ENCODE measurements at places on chromosomes 1 and 21. TPM values are rescaled to one million over a fixed set of nuclear protein-coding genes. Genes with fewer than 3 reads are reported as not detected.

ILDR2 gene
- under 0.01 TPM for total RNA-seq

GRCh38 chr1:2642131-2642559 is 9.3 kb upstream of the MMEL1 start:
- H3K4me3 ChIP-seq: peak overlapping the region; percentile 58
- H3K4me1 ChIP-seq: no peaks in the 10 kb centered on the region
- H3K27ac ChIP-seq: peak overlapping the region; percentile 13
- DNase-seq: no peak
- no peaks in the 10 kb centered on the region for H3K36me3 ChIP-seq
- no peaks in the 10 kb centered on the region for H3K27me3 ChIP-seq

CFHR3 gene
- total RNA-seq: not detected

PLPPR5 gene
- total RNA-seq: under 0.01 TPM

SYPL2 gene
- total RNA-seq: under 0.01 TPM

DNA sequence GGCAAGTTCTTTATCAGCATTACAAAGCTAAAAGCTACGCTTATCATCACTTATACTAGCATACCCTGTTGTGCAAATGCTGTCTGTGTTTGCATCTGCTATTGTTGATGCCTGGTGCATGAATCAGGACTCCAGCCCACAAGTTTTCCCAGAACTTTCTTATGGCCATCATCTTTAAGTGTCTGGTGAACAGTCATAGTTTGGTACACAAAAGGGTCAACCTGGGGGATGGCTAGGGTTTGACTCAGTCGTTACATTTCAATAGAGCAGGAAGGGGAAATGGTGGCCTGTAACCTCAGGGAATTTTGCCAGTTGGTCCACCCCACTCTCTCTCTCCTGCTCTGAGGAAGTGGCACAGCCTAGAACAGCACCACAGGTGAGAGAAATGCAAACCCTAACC is 35.4 kb downstream of the SELL start:
- no peaks in the 10 kb centered on the region for H3K36me3 ChIP-seq
- H3K4me3 ChIP-seq: no peak overlapping the region
- H3K27ac ChIP-seq: no peak overlapping the region
- no peaks in the 10 kb centered on the region for H3K4me1 ChIP-seq

DNA sequence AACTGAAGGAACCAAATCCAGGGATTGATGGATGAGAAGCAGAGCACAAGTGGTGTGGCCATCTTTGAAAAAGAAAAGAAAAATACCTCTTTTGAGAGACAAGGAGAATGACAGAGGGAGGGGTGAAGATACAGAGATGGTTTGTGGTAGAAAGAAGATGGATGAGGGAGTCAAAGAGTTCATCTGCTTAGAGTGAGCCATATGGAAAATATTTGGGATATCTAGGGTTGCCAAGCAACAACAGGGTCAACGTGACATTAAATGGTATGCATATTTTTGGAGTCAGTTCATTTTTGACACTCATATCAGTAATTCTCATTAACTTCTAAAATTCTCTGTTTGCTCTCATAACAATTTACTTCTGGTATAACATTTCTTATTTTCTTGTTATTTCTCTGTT is 50.7 kb downstream of the MACF1 start:
- H3K36me3 ChIP-seq: peaks cover 26% of the 10 kb centered on the region
- no peak overlapping the region for H3K4me3 ChIP-seq
- H3K4me1 ChIP-seq: peaks cover 10% of the 10 kb centered on the region
- no peaks in the 10 kb centered on the region for H3K27me3 ChIP-seq
- peak; percentile 39 for DNase-seq
- H3K27ac ChIP-seq: no peak overlapping the region

DNA sequence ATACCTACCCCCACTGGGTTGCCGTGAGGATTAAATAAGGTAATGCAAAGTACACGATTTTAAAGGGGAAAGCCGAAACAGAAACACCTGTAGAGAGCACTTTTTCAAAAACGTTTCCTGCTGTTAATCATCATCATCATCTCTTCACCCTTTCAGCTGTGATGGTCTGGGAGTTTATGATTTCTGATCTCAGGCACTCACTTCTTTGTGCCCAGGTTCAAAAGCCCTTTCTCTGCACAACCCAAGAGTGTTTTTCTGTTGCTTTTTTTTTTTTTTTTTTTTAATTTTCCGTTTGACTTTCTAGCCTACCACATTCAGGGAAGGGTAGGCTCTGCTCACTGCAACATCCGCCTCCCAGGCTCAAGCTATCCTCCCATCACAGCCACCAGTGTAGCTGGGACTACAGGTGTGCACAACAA is 936 bp upstream of the UBXN11 start:
- no peak overlapping the region for H3K4me3 ChIP-seq
- peaks cover 13% of the 10 kb centered on the region for H3K4me1 ChIP-seq
- no peaks in the 10 kb centered on the region for H3K27me3 ChIP-seq
- no peaks in the 10 kb centered on the region for H3K36me3 ChIP-seq
- no peak overlapping the region for H3K27ac ChIP-seq
- no peak for DNase-seq

RGS7 gene
- total RNA-seq: 0.72 TPM

DNA sequence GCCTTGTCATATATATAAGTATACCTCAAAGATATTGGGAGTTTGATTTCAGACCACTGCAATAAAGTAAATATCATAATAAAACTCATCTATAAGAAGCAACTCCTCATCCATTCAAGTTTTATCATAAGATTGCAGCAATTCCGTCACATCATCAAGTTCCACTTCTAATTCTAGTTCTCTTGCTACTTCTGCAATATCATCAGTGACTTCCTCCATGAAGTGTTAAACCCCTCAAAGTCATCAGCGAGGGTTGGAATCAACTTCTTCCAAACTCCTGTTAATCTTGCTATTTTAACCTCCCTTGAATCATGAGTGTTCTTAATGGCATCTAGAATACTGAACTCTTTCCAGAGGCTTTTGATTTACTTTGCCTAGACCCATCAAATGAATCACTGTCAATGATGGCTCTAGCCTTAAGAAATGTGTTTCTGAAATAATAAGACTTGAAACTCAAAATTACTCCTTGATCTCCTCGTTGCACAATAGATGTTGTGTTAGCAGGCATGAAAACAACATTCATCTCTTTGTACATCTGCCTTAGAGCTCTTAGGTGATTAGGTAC is 88.3 kb downstream of the RPE65 start:
- no peak overlapping the region for H3K4me3 ChIP-seq
- peaks cover 4% of the 10 kb centered on the region for H3K4me1 ChIP-seq
- no peak overlapping the region for H3K27ac ChIP-seq

DNA sequence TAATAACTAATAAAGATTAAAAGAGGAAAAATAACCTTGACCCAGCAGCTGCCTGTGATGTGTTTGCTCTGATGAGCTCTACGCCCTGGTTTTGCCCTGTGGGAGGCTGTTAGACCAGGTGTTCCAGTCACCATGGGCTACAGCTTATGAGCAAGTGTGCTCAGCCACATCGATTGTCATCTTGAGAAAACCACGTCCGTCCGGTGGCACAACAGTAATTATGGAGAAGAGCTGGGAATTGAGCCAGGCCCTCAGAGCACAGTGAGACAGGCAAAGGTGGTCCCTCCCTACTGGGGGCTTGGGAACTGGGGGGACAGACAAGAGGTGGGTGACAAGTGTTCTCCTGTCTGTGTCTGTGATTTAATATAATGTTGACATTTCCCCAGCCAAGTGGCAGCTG is 420.5 kb downstream of the MATN1 start:
- no peaks in the 10 kb centered on the region for H3K36me3 ChIP-seq
- no peak overlapping the region for H3K4me3 ChIP-seq
- DNase-seq: no peak
- H3K27me3 ChIP-seq: no peaks in the 10 kb centered on the region

DNA sequence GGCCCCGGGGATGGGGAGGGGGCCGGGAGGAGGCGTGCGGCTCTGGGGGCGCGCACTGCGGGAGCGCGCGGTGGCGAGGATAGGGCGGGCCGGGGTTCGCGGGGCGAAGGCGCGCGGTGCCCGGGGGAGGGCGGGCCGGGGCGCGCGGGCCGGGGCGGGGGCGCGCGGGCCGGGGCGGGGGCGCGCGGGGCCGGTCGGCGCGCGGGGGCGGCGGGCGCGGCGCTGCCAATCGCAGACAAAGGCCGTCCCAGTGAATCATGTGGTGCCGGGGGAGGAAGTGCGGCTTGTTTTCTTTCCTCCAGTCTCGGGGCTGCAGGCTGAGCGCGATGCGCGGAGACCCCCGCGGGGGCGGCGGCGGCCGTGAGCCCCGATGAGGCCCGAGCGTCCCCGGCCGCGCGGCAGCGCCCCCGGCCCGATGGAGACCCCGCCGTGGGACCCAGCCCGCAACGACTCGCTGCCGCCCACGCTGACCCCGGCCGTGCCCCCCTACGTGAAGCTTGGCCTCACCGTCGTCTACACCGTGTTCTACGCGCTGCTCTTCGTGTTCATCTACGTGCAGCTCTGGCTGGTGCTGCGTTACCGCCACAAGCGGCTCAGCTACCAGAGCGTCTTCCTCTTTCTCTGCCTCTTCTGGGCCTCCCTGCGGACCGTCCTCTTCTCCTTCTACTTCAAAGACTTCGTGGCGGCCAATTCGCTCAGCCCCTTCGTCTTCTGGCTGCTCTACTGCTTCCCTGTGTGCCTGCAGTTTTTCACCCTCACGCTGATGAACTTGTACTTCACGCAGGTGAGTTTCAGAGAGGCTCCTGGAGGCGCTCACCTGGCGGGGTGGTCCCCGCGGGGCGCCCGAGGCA is at the start of gene GPR137B:
Gene GPR137B (plus strand): TSS at position 287 of the 851 bp plus-strand sequence. CDS start 84 bp downstream, at position 371.
- DNase-seq: peak; percentile 54
- H3K27me3 ChIP-seq: peaks cover 27% of the 10 kb centered on the region
- H3K27ac ChIP-seq: peak within 1 kb of the TSS; percentile 26
- peak within 1 kb of the TSS; percentile 78 for H3K4me3 ChIP-seq

GRCh38 chr1:7579831-7580804 is 191.0 kb upstream of the VAMP3 start:
- H3K4me3 ChIP-seq: no peak overlapping the region
- no peak overlapping the region for H3K27ac ChIP-seq
- H3K36me3 ChIP-seq: no peaks in the 10 kb centered on the region
- peaks cover 8% of the 10 kb centered on the region for H3K27me3 ChIP-seq

DNA sequence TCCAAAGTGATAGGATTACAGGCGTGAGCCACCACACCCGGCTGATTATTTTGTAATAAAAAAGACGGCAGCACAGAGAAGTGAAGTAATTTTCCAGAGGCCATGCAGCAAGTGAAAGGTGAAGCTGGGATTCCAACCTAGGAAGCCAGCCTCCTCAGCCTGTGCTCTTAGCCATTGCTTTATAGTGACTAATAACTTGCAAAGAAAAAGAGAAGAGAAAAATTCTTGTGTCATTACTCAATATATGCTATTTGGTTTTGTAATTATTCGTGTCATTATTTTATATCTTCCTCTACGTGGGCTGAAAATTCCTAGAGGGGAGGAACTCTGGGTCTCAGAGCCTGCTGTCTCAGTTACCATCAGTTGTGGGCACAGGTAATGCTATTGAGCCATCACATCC is 1.6 kb upstream of the IER5 start:
- peaks cover 3% of the 10 kb centered on the region for H3K4me1 ChIP-seq
- H3K36me3 ChIP-seq: peaks cover 3% of the 10 kb centered on the region
- H3K27ac ChIP-seq: peak overlapping the region; percentile 64

GRCh38 chr1:181135437-181135731 is 46.9 kb downstream of the IER5 start:
- peak overlapping the region; percentile 98 for H3K27ac ChIP-seq
- H3K4me1 ChIP-seq: peaks cover 29% of the 10 kb centered on the region
- no peak for DNase-seq
- no peaks in the 10 kb centered on the region for H3K36me3 ChIP-seq
- H3K27me3 ChIP-seq: no peaks in the 10 kb centered on the region
- H3K4me3 ChIP-seq: no peak overlapping the region

DNA sequence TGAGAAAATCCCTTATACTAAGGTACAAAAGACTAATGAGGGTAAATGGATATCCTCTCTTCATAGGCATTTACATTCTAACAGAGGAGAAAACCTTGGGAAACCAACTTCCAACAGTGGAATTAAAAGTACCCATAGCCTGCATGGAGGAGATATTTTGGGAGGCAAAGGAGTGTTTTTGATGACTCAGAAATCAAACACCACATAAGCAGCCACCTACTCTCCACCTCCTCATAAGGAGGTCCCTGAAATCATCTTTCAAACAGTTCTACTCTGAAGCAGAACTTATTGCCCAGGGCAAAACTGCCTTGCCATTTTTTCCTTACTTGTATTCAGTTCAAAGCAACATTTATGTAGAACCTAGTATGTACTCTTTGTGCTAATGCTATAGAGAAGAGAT is 211.3 kb downstream of the KCNH1 start:
- H3K4me3 ChIP-seq: no peak overlapping the region
- no peak for DNase-seq
- H3K27me3 ChIP-seq: no peaks in the 10 kb centered on the region
- no peaks in the 10 kb centered on the region for H3K4me1 ChIP-seq
- no peaks in the 10 kb centered on the region for H3K36me3 ChIP-seq

DNA sequence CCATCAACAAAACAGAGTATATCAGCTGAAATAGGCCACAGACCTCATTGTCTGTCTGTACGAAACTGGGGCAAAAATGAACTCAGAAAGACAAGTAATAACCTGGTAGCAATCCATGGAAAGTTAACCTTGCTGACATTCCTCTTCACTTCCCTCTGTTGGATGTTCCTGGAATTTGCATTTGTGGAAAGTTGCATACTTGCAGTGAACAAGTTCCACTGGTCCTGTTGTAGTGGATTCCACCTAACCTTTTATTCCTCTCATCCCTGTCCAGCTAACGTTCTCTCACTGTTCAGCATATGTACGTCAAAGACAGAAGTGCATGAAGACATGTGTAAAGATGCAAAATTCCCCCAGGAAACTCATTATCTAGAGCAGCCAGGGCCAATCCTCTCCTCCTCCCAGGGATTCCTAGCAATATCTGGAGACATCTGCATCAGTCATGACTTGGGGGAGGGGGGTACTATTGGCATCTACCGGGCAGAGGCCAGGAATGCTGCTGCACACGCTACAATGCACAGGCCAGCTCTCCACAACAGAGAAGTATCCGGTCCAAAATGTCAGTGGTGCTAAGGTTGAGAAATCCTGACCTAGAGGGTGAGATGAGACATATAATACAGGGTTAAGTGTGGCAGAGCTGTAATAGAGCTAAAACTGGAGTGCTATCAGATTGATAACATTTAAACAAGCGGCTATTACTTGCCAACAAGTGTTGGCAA is 8.2 kb downstream of the LPAR3 start:
- H3K4me3 ChIP-seq: no peak overlapping the region
- peaks cover 5% of the 10 kb centered on the region for H3K4me1 ChIP-seq
- H3K27ac ChIP-seq: no peak overlapping the region
- no peaks in the 10 kb centered on the region for H3K36me3 ChIP-seq
- H3K27me3 ChIP-seq: no peaks in the 10 kb centered on the region

GRCh38 chr1:31443673-31444072 is 30.7 kb downstream of the SERINC2 start:
- no peak overlapping the region for H3K27ac ChIP-seq
- H3K36me3 ChIP-seq: no peaks in the 10 kb centered on the region
- DNase-seq: no peak
- H3K4me1 ChIP-seq: no peaks in the 10 kb centered on the region

SFN gene
- 0.18 TPM for total RNA-seq

GRCh38 chr1:99365141-99365540 is 100.8 kb downstream of the PLPPR4 start:
- no peak overlapping the region for H3K27ac ChIP-seq
- DNase-seq: no peak
- peaks cover 1% of the 10 kb centered on the region for H3K27me3 ChIP-seq

GRCh38 chr1:111769517-111770146 is 13.9 kb downstream of the DDX20 start:
- no peak overlapping the region for H3K27ac ChIP-seq
- H3K27me3 ChIP-seq: no peaks in the 10 kb centered on the region
- DNase-seq: peak; percentile 78
- no peak overlapping the region for H3K4me3 ChIP-seq
- H3K36me3 ChIP-seq: peaks cover 5% of the 10 kb centered on the region

GRCh38 chr1:52102336-52103013 is 39.4 kb upstream of the ZFYVE9 start:
- 0 out of 2 replicates have a peak, but pooled peaks cover 2% of the 10 kb centered on the region for H3K27me3 ChIP-seq
- H3K36me3 ChIP-seq: no peaks in the 10 kb centered on the region
- H3K4me3 ChIP-seq: no peak overlapping the region
- no peak overlapping the region for H3K27ac ChIP-seq

Measured in IMR-90 (cell line).